ENCODE measurements at places on chromosomes 5 and 9. TPM values are rescaled to one million over a fixed set of nuclear protein-coding genes. Genes with fewer than 3 reads are reported as not detected.

Gene OR1L8
- not detected for polyA plus RNA-seq

Gene GPX8
- polyA plus RNA-seq = 317 TPM

Gene PCDHA2
- 0.07 TPM for polyA plus RNA-seq

Gene MLLT3
- polyA plus RNA-seq = 26.5 TPM

Gene TEX10
- 25.1 TPM for polyA plus RNA-seq

Gene HK3
- polyA plus RNA-seq = not detected

DNA sequence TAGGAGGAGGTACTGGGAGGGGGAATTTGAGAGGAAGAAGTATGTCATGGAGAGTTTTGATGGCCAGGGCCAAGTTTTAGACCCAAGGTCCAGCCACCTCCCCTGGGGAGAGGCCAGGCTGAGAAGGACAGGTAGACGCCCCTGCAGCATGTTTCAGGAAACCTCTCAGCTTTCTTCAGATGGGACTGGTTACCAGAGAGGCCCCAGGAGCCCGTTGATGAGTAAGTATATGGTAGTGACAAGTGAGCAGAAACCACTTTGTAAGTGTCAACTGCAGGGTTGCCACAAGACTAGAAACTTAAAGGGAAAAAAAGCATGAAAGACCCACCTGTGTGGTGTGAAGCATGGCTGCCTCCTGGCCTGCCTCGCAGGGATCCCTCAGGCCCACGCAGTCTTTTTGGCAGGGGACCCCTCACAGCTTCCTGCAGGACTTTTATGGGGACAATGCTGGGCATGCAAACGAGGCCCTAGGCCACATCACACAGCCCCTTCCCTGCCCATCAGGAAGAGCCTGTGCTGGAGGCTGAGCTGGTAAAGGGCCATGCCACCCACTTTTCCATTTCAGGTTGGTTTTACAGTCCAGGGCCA is 255.9 kb downstream of the FSTL4 start:
- no peak for DNase-seq

GRCh38 chr9:35558185-35558584 is 46.9 kb upstream of the TESK1 start:
- DNase-seq = no peak

GRCh38 chr9:91298311-91298710 is 63.4 kb downstream of the AUH start:
- DNase-seq = no peak

DNA sequence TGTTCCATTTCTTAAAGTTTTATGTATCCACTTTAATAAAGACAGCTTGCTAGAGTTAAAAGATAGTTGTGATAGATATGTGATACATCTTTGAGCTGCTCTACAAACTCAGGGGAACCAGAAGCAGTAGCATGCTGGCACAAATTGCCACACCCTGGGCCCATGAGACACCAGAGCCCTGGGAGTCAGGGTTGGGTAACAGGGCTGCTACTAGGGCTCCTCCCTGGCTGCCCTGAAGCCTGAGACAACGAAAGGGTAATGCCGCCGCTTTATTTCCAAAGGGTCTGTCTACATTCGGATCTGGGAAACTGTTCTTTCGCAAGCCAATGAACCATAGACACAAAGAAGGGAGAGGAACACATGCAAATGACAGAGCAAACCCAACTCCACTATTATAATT is 29.2 kb downstream of the PTPN3 start:
- no peak for DNase-seq

- no peak for DNase-seq
Observed at GRCh38 chr5:82595113-82595512, 317.0 kb upstream of the RPS23 start.

- DNase-seq = no peak
Observed at GRCh38 chr5:80238778-80239679, 16.8 kb downstream of the SERINC5 start.

GRCh38 chr5:178535299-178536175 is 54.7 kb downstream of the COL23A1 start:
- DNase-seq = no peak

DNA sequence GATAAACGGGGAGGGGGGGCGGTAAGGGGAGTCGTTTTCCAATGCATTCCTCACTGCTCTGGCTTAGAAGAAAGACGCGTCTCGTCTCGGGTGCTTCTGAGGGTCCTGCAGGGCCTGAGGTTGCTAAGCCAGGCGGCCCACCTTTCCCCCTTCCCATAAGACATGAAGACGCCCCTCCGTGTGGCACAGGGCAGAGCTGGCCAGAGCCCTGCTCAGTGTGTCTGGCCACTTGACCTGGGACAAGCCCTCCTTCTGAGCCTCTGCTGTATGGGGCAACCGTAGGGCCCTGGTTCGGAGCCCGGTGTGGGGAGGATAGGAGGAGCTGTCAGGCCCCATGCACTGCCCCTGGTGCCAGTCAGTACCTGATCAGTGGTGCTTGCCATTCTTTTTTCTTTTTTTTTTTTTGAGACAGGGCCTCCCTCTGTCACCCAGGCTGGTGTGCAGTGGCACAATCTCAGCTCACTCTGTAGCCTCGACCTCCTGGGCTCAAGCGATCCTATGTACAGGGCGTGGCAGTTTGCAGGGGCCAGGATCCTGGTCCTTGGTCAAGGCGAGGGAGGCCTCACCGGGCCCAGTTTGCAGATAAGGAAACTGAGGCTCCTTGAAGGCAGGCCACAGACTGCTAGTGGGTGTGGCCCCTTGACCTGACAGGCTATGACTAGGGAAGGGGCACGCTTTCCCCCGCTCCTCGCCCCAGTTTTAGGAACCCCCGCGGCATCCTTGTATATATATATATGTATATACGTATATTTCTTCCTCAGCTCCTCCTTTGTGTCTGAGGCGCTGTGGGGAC is 172.3 kb upstream of the IER5L start:
- no peak for DNase-seq

GRCh38 chr5:66553916-66554575 is 42.1 kb upstream of the MAST4 start:
- no peak for DNase-seq

DNA sequence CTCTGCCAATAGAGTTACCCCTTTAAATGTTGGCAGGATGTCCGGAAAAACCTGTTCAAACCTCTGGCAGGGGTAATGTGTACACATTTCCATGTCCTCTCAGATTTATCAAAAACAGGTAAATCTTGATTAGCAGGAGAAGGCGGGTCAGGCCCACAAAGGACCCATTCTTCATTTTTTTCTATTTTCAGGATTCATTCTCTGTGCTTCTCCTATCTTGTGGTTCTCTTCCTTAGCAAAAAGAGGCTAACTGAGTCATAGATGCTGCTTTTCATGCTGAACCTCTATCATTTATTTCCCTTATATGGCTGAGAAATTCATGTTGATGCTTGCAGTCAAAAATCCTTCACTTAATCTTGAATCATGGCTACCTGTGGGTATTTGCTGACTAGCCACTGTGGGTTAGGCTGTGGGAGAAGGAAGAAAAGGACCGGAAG is 112.7 kb upstream of the IQGAP2 start:
- no peak for DNase-seq

DNA sequence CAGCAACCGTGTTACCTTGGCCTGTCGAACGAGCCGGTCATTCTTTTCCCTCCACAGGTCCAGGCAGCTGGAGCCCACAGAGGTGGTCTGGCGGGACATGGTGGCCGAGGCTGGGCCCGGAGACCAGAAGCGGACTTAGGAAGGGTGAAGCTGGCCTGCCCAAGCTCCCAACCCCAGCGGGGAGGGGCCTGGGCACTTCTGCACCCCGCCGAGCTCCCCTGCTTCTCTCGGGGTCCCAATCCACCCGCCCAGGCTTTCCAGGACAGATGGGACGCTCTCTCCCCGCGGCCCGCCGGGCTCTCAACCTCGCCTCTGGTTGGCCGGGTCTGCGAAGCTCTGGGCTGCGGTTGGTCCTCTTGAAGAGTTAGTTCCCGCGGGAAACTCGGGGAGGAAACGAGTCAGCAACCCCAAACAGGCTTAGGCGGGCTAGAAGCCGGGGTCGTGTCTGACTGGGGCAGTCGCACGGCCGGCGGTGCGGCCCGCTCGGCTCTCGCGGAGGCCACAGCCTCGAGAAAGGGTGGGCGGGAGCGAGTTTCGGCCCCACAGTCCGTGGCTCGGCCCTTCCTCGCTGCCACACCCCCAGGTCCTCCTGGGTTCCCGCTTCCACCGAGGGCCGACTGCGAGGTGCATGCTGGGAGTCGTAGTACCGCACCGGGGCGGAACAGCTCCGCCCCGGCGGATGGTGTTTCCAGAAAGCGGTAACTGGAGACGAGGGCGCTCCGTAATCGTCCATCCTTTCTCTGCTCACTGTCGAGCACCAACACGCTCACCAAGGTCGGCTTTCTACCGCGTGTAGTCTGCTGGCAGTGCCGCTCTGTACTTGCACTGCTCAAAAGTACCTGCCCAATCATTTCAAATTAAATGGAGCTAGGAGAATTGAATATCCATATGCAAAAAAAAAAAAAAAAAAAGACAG is at the start of gene FANCG:
FANCG (minus strand) TSS at position 517 of the 916 bp plus-strand sequence; CDS start at position 99, 418 bp downstream.
- peak; percentile 69 for DNase-seq

DNA sequence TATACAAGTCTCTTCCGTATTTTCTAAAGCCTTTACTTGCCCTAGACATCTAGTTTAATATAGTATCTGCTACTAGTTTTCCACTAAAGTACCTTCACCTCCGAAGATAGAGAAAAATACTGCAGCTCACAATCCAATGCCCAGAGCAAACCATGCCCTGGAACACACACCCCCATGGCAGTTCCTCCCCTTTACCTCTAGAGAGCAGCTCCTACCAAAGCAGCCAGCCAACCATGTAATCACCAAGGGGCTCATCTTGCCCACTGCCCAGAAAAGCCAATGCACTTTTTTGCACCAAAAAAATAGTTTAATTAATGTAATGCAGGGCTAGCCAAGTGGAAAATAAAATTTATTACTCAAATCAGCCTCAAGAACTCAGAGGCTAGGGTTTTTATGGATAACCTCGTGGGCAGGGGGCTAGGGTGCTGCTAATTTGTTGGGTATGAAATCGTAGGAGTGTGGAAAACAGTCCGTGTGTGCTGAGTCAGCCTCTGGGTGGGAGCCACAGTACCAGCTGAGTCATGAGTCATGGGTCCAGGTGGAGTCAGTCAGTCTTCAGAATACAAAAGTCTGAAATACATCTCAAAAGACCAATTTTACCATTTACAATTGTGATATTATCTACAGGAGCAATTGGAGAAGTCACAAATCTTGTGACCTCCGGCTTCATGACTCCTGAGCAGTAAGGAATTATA is 120.1 kb upstream of the ACO1 start:
- no peak for DNase-seq

- DNase-seq = no peak
Observed at GRCh38 chr5:86526811-86527348, 90.9 kb upstream of the COX7C start.

DNA sequence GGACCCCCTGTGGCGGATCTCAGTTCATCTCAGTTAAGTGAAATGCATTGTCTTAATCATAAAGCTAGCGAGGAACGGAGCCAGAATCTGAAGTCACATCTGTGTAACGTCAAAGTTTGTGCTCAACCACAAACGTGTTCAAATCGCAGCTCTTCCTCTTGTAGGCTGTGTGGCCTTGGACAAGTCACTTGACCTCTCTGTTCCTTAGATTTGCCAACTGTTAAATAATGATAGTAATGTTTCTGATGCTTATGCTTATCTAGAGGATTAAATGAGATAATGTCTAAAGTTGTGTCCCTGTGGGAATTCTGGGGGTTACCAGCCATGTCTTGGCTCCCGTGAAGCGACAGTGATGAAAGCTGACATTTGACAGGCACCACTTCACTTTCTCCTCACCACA is 69.2 kb upstream of the NEURL1B start:
- DNase-seq = no peak

- no peak for DNase-seq
Observed at GRCh38 chr5:124797665-124798087, 51.2 kb upstream of the ZNF608 start.

GRCh38 chr5:40486437-40487275 is 193.1 kb upstream of the PTGER4 start:
- no peak for DNase-seq

- DNase-seq = peak; percentile 6
Observed at GRCh38 chr5:76942581-76942980, 10.3 kb upstream of the CRHBP start.

- no peak for DNase-seq
Observed at GRCh38 chr9:97908705-97909104, 13.6 kb downstream of the TRMO start.

All from AG04450 (cell line).